ENCODE measurements at places on chromosomes 4 and X. TPM values are rescaled to one million over a fixed set of nuclear protein-coding genes. Genes with fewer than 3 reads are reported as not detected.

- H3K36me3 ChIP-seq, result no peaks in the 10 kb centered on the region
- H3K4me3 ChIP-seq, result no peak overlapping the region
- no peaks in the 10 kb centered on the region for H3K27me3 ChIP-seq
Measured at GRCh38 chrX:106588801-106589200, 23.0 kb upstream of the RADX start.

- no peaks in the 10 kb centered on the region for H3K27me3 ChIP-seq
- no peak overlapping the region for H3K27ac ChIP-seq
- no peaks in the 10 kb centered on the region for H3K4me1 ChIP-seq
- no peak overlapping the region for H3K4me3 ChIP-seq
Measured at GRCh38 chrX:119145241-119145653, 17.6 kb upstream of the KIAA1210 start.

SMIM10 gene
- 0.64 TPM for total RNA-seq

CCDC149 gene
- total RNA-seq, result 8.8 TPM

DNA sequence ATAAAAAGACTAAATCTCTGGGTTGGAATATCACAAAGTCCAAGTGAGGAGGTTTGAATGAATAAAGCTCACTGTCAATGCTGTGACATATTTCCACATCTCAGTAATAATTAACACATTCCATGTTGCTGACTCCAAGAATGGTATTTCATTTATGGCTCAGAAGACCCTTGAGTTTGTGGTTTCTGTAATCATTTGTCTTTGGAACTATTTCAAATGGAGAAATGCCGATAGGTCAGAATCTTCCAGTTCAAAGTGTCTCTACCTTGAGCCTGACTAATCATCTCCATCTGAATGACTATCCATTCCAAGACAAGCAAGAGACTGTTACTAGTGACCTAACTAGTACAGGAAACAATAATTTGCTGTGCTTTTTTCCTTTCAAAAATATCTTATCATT is 24.2 kb upstream of the SLC2A9 start:
- no peak for DNase-seq
- peaks cover 6% of the 10 kb centered on the region for H3K36me3 ChIP-seq
- H3K4me1 ChIP-seq, result peaks cover 11% of the 10 kb centered on the region
- H3K27ac ChIP-seq, result no peak overlapping the region
- no peak overlapping the region for H3K4me3 ChIP-seq

DNA sequence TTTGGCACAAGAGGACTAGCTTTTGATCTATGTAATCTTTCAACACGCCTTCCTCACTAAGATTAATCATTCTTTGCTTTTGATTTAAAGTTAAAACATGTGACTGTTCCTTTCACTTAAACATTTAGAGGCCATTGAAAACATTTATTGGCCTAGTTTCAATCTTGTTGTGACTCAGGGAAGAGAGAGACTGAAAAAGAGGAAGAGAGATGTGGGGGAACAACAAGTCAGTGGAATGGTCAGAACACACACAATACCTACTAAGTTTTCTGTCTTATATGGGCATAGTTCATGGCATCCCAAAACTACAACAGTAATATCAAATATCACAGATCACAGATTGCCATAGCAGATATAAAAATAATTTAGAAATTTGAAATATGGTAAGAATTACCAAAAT is 812.9 kb upstream of the AGA start:
- H3K4me1 ChIP-seq, result no peaks in the 10 kb centered on the region
- H3K27ac ChIP-seq, result no peak overlapping the region
- H3K4me3 ChIP-seq, result no peak overlapping the region
- H3K36me3 ChIP-seq, result no peaks in the 10 kb centered on the region
- no peaks in the 10 kb centered on the region for H3K27me3 ChIP-seq

BANK1 gene
- total RNA-seq, result 2.5 TPM

- H3K4me3 ChIP-seq, result peak overlapping the region; percentile 87
- no peaks in the 10 kb centered on the region for H3K36me3 ChIP-seq
- H3K27me3 ChIP-seq, result no peaks in the 10 kb centered on the region
- peaks cover 16% of the 10 kb centered on the region for H3K4me1 ChIP-seq
- peak overlapping the region; percentile 82 for H3K27ac ChIP-seq
Measured at GRCh38 chrX:150569155-150569477, 695 bp downstream of the MTM1 start.

- H3K27me3 ChIP-seq, result no peaks in the 10 kb centered on the region
- H3K4me3 ChIP-seq, result no peak overlapping the region
- DNase-seq, result no peak
- H3K27ac ChIP-seq, result no peak overlapping the region
- peaks cover 15% of the 10 kb centered on the region for H3K4me1 ChIP-seq
Measured at GRCh38 chr4:128639541-128640270, 169.8 kb upstream of the JADE1 start.

FAM114A1 gene
- 33.9 TPM for total RNA-seq

CSAG1 gene
- total RNA-seq, result not detected

GRCh38 chrX:69309074-69309792 is 144.0 kb upstream of the PJA1 start:
- H3K4me3 ChIP-seq, result no peak overlapping the region
- no peaks in the 10 kb centered on the region for H3K27me3 ChIP-seq
- no peak for DNase-seq
- no peaks in the 10 kb centered on the region for H3K36me3 ChIP-seq

- H3K4me1 ChIP-seq, result peaks cover 28% of the 10 kb centered on the region
- DNase-seq, result no peak
- H3K36me3 ChIP-seq, result no peaks in the 10 kb centered on the region
Measured at GRCh38 chr4:144647095-144647561, 1.2 kb downstream of the HHIP start.

SERPINA7 gene
- not detected for total RNA-seq

DNA sequence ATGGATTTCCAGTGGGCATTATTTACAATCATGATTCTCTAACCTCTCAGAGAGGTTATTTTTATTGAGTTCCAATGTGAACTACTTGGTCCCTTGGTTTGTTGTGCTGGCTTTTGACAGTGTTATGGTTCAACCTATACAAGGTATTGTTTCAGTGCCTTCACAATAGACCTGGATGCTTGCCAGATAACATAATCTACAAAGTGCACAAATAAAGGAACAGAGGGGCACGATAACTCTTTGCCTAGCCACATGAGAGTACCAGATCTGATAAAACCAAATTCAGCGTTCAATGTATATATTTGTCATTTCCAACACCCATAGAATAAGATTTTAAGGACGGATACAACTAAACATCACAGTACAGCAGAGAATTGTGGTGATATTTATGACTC is 120.8 kb downstream of the RASL11B start:
- H3K27ac ChIP-seq, result no peak overlapping the region
- DNase-seq, result no peak
- H3K36me3 ChIP-seq, result no peaks in the 10 kb centered on the region
- H3K4me3 ChIP-seq, result no peak overlapping the region
- peaks cover 60% of the 10 kb centered on the region for H3K4me1 ChIP-seq
- H3K27me3 ChIP-seq, result no peaks in the 10 kb centered on the region

GRCh38 chrX:20500171-20500865 is 233.6 kb upstream of the RPS6KA3 start:
- H3K4me3 ChIP-seq, result no peak overlapping the region
- no peaks in the 10 kb centered on the region for H3K36me3 ChIP-seq
- no peaks in the 10 kb centered on the region for H3K4me1 ChIP-seq
- DNase-seq, result no peak
- H3K27ac ChIP-seq, result no peak overlapping the region
- no peaks in the 10 kb centered on the region for H3K27me3 ChIP-seq

MTCP1 gene
- 10.2 TPM for total RNA-seq

DNA sequence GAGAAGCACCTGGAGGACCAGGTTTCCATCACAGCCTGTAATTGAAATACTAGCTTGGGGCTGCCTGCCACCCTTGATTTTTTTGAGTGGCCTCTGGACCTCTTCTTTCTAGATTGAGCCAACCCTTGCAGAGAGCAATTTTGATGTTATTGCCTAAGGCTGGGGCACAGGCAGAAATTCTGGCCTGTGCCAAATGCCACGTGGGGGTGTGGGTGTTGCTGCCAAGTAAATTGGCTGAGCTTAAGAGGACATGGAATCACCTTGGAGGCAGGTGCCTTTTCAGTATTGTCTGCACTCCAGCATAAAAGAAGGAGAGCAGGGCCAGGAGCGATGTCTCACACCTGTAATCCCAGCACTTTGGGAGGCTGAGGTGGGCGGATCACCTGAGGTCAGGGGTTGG is 286.1 kb upstream of the PRPS2 start:
- H3K4me1 ChIP-seq, result no peaks in the 10 kb centered on the region
- H3K4me3 ChIP-seq, result no peak overlapping the region
- no peaks in the 10 kb centered on the region for H3K36me3 ChIP-seq
- no peak overlapping the region for H3K27ac ChIP-seq

DNA sequence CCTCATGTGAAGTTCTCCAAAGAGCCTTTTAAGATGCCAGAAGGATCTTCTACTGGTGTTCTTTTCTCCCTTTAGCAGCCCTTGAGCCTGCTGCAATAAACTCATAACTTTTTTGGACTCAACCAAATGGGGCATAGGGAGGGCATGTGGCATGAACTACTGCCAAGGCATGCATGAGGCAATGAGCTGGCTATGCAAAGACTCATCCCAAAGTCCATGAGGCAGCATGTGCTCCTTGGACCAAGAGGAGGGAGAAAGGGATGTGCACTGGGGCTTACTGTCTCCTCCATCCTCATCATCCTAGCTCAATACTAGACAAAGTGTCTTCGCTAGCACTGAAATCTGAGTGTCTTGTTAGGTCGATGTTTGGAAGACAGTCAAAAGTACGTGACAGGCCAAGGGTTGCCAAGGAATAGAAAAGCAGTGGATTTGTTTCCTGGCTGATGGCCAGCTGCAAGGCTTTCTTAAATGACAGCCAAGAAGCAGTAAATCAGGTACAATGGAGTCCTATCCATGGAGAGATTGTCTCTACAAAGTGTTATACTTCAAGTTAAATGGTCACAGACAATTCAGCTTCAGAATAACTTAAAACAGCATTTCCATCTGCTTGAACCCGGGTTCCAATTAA is 44.5 kb upstream of the ATXN3L start:
- no peak overlapping the region for H3K4me3 ChIP-seq
- H3K36me3 ChIP-seq, result no peaks in the 10 kb centered on the region
- H3K4me1 ChIP-seq, result peaks cover 3% of the 10 kb centered on the region
- H3K27ac ChIP-seq, result no peak overlapping the region
- H3K27me3 ChIP-seq, result no peaks in the 10 kb centered on the region

GRCh38 chrX:37752936-37753335 is 26.9 kb upstream of the CYBB start:
- H3K27ac ChIP-seq, result no peak overlapping the region
- no peaks in the 10 kb centered on the region for H3K4me1 ChIP-seq
- no peaks in the 10 kb centered on the region for H3K27me3 ChIP-seq
- no peaks in the 10 kb centered on the region for H3K36me3 ChIP-seq
- no peak for DNase-seq
- H3K4me3 ChIP-seq, result no peak overlapping the region

DNA sequence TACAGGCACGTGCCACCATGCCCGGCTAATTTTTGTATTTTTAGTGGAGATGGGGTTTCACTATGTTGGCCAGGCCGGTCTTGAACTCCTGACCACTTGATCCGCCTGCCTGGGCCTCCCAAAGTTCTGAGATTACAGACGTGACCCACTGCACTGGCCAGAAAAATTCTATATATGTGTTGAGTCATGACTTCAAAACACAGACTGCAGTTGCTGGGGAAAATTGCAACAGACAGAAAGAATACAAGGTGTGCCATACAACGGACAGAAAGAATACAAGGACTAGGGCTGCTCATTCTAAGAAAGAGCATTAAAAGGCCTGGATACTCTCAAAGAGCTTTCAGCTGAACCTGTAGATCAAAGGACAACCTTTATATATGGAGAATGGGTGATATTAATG is 109.6 kb upstream of the ACSL4 start:
- no peaks in the 10 kb centered on the region for H3K36me3 ChIP-seq
- H3K4me1 ChIP-seq, result peaks cover 27% of the 10 kb centered on the region
- H3K4me3 ChIP-seq, result no peak overlapping the region
- no peaks in the 10 kb centered on the region for H3K27me3 ChIP-seq
- H3K27ac ChIP-seq, result no peak overlapping the region
- DNase-seq, result no peak

DNA sequence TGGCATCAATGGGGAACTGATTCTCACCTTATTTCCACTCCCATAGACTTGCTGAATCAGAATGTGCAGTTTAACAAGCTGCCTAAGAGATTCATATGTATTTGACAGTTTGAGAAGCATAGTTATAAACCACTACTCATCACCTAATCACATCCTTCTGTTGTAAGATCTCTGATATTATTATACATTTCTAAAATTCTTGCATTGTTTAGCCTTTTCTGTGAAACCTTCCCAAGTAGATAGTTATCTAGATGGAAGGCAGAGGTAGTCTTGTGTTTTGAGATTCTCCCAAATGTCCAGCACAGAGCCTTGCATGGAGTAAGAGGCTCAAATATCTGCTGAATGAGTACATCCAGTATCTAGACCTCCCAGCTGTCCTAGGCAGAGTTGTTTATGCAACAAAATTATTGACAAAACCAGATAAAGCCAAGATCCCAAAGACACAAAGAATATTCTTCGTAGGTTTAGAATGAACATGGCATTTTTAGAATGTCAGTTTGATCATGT is 227.3 kb downstream of the KDR start:
- H3K27ac ChIP-seq, result no peak overlapping the region
- H3K4me1 ChIP-seq, result no peaks in the 10 kb centered on the region
- H3K36me3 ChIP-seq, result no peaks in the 10 kb centered on the region
- peaks cover 7% of the 10 kb centered on the region for H3K27me3 ChIP-seq

- DNase-seq, result no peak
- H3K36me3 ChIP-seq, result peaks cover 8% of the 10 kb centered on the region
- H3K4me3 ChIP-seq, result peak overlapping the region; percentile 96
- peaks cover 17% of the 10 kb centered on the region for H3K4me1 ChIP-seq
- H3K27me3 ChIP-seq, result peaks cover 3% of the 10 kb centered on the region
- peak overlapping the region; percentile 95 for H3K27ac ChIP-seq
Measured at GRCh38 chr4:2009651-2010233, 968 bp upstream of the NELFA start.

MAGEA6 gene
- not detected for total RNA-seq

DNA sequence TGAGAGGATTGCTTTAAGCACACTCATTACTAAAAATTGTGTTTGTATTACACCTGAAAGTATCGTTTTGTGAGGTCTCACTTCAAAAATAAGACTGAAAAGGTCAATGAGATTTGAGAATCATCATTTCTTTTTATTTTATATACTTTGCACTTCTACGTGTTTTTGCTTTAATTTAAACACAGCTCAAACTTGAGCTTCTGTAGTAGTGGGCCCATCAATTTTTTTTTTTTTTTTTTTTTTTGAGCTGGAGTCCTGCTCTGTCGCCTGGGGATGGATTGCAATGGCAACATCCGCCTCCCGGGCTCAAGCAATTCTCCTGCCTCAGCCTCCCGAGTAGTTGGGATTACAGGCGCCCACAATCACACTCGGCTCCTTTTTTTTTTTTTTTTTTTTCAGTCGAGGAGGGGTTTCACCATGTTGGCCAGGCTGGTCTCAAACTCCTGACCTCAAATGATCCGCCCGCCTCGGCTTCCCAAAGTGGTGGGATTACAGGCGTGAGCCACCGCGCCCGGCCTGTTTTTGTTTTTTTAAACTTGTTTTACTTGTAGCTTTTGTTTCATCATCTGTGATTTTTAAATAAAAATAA is 1.5 kb downstream of the GSTCD start:
- DNase-seq, result no peak
- H3K27me3 ChIP-seq, result no peaks in the 10 kb centered on the region
- peak overlapping the region; percentile 99 for H3K4me3 ChIP-seq
- H3K4me1 ChIP-seq, result peaks cover 34% of the 10 kb centered on the region
- H3K27ac ChIP-seq, result peak overlapping the region; percentile 98
- H3K36me3 ChIP-seq, result peaks cover 12% of the 10 kb centered on the region

DCTD gene
- 80.3 TPM for total RNA-seq

GRCh38 chr4:157898836-157899605 is 273.8 kb downstream of the GASK1B start:
- peaks cover 7% of the 10 kb centered on the region for H3K27me3 ChIP-seq
- H3K4me3 ChIP-seq, result no peak overlapping the region
- no peaks in the 10 kb centered on the region for H3K36me3 ChIP-seq

TRPC5OS gene
- total RNA-seq, result not detected

- H3K27ac ChIP-seq, result no peak overlapping the region
- no peak overlapping the region for H3K4me3 ChIP-seq
- DNase-seq, result no peak
- peaks cover 19% of the 10 kb centered on the region for H3K36me3 ChIP-seq
Measured at GRCh38 chr4:147846318-147847155, 114.6 kb downstream of the ARHGAP10 start.
